CD4-positive, alpha-beta T cell treated with Interleukin-17A for 1 hour (primary cell): ENCODE measurements at places on chromosomes 6 and 20.
A peak's percentile ranks its signal among the peaks of the same experiment; 100 is the strongest.

DNA sequence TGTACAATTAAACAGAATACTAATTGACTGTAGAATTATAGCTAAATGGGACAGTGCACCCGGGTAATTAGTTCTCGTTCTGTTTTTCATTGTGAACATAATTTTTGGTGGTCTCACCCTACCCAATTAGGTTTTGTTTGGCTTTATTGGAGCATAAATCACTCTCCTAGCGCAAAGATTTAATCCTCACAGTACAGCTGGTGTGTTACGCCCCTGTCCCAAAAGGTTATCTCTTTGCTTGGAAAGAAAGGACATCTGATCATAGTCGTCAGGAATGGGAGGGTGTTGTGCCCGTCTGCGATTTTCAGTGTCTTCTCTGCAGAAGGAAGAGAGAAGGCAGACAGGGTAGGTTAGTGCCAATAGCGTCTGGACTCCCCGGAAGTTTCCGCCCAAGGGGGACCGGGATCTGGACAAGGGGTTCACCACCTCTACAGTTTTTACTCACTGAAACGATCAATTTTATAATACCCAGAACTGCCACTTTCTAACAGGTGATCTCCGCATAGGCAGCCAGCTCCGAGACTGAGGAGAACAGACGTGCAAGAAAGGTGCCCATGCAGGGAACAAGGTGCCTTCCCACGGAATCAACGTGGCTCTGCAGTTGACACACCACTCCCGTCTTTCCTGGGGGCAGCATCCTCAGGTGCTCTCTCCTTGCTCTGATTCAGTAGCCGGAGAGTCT is 617.4 kb upstream of the CDH4 start:
- no peak for DNase-seq

GRCh38 chr6:100271625-100272024 is 193.1 kb downstream of the SIM1 start:
- DNase-seq = no peak

DNA sequence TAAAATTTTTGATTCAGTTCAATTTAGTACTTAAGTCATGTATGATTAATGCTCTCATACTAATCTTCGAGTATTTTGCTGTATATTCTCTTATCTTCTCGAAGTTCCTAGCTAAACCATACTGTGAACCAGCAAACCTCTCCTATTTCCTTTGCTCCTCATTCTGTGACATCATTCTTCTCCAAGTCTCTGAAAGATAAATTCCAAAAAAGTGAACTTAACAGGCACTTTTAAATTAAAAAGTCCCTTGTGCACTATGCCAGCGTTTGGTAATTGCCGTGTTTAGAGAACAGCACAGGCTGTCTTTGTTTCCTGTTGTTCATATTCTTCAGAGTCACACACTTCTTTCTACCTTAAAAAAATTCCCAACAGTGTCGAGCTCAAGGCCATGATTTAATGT is 188.4 kb upstream of the PHACTR1 start:
- no peak for DNase-seq

DNA sequence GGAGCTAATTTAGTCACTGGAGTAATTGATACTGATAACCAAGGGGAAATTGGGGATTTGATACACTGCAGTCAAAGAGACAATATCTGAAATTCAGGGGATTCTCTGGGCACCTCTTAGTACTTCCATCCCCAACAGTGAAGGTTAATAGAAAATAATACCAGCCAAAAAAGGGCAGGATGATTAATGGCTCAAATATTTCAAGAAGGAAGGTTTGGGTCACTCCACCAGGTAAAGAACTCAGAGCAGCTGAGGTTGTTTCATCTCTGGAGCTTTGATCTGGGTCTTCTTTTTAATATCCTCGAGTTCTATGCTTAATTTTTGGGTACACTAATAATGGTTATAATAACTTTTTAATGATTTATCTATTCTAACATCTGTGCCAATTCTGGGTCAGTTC is 70.8 kb downstream of the CDKAL1 start:
- DNase-seq = no peak

GRCh38 chr6:34005901-34006531 is 139.9 kb downstream of the GRM4 start:
- DNase-seq = no peak

GRCh38 chr6:118704915-118705314 is 53.5 kb upstream of the CEP85L start:
- DNase-seq = peak; percentile 20
